ENCODE measurements at places on chromosomes 12 and 14.

DNA sequence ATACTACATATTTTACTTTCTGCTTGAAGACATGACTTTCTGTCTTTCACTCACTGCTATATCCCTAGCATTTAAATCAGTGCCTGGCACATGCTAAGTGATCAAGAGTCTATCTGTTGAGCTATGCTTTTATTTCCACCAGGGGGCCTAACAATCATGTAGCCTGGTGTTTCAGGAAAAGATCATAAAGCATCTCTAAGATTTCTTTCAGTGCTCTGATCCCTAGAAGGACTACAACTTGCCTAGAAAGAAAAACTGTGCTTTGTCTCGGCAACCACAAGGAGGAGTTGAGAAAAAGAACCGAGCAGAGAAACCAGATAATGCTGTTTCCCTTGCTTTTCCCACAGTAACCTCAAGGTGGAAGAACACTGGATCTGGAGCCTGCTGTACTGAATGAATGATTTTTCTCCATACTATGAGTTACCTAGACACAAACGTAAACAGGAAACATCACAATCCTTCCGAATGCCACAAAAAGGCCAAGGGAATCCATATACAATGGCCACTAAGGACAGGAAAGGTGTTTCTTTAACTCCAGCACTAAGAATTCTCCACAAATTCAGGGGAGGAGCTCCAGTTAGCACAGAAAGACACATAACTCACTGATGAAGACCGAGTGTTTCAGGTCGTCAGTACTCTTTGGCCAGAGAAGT, 1.2 kb downstream of the CRY1 start:
- DNase-seq = no peak

DNA sequence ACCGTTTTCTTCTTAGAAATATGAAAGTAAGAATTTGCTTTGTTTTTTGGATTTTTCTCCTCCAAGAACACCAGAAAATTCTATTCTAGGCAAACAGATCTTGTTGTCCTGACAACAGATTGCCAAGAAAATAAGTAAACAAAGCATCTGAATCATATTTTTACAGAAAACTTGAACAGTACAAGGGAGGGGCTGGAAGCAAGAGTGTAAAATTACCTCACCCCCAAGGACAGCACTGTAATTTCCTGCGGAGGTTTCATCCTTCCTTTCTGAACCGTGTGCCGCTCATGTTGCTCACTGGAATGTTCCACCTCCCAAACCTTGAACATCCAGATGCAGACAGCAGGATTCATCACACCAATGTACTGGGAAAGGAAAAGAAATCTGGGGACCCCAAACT, 5.4 kb upstream of the CAMKK2 start:
- DNase-seq = no peak

DNA sequence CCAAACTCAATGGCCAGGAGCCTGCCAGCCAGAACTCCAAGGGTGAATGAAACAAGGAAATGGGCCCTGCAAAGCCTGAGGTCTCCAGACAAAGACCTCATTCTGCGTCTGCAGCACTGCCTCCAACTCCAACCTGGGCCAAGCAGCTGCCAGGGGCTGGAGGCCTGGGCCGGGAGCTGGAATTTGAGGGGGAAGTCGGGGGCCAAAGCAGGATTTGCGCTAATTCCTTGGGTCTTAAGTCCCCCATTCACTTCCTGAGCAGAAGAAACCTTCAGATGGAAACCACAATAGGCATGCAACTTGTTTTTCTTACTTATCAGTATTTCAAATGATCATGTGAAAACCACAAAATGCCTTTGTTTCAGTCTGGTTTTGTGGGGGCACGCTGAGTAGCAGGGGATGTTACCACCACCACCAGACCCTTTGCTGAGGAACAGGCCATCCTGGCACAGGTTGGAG, 23.0 kb upstream of the TC2N start:
- DNase-seq = no peak

DNA sequence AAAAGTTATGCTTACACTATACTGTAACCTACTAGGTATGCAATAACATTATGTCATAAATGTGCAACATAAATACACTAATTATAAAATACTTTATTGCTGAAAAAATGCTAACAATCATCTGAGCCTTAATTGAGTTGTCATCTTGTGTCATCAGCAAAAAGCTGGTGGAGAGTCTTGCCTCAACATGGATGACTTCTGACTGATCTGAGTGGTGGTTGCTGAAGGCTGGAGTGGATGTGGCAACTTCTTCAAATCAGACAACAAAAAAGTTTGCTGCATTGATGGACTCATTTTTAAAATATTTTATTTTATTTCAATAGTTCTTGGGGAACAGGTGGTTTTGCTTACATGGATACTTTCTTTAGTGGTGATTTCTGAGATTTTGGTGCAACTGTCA, 93.9 kb upstream of the AMN1 start:
- DNase-seq = no peak

- DNase-seq = no peak
These were observed 4.1 kb downstream of the SLC10A1 start for GRCh38 chr14:69792887-69793421.

GRCh38 chr12:129870796-129871195, 33.0 kb downstream of the TMEM132D start:
- DNase-seq = no peak
